Activated T-helper 9 cell treated with anti-CD3 and anti-CD28 coated beads, Interleukin-2, amount 50 U/mL, for 16 hours (primary cell): ENCODE measurements at places on chromosomes 4 and X.

DNA sequence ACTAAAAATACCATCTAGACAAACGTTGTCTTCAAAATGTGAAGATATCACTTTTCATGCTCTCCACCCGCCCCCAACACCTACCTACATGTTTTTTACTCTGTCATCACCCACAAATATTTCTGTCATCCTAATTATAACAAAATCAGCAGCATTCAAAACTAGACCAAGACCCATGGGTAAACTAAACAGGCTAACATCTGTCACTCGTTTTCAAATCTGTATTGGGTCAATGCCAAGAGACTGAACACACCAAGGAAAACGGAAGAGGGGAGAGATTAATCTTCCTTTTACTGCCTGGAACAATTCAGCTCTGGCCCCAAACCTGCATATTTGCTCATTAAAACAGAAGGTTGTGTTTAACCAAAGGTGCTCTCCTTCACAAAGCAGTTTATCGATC lies 17.5 kb downstream of the FAM184B start:
- no peak for DNase-seq

- DNase-seq: no peak
Observed at GRCh38 chr4:102403116-102403515, 57.8 kb upstream of the SLC39A8 start.

DNA sequence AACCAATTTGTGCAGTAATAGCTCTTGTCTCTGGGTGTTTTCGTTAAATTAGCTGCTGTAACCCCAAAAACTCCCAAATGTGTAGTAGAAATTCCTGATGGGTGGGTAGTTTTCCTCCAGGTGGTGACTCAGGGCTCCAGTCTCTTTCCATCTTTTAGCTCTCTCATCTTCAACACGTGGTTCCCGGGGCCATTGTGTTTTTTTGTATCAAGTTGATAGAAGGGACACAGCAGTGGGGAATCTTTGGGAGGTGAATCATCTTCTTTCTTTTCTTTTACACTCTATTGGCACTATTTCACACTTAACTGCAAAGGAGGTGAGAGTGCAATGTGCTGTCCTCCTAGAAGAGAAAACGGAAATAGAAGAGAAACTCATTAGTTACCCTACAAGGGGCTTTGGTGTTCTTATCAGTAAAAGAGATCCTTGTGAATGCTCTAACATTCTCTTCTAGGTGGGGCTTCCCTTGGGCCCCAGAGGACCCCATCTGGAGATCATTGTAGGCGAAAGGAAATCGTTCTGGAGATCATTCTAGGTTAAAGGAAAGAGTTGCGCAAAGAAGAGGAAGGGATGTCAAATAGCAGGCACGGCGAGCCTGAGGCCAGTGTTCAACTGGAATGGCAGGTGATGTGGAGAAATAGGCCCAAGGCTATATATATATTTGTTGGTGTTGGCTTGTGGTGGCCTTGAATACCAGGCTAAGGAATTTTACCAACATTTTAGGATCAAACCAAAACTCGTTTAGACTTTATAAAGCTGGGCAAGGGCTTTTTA lies 68.2 kb upstream of the ACSL1 start:
- no peak for DNase-seq

- DNase-seq: no peak
Observed at GRCh38 chr4:54959651-54960116, 165.7 kb downstream of the KDR start.

DNA sequence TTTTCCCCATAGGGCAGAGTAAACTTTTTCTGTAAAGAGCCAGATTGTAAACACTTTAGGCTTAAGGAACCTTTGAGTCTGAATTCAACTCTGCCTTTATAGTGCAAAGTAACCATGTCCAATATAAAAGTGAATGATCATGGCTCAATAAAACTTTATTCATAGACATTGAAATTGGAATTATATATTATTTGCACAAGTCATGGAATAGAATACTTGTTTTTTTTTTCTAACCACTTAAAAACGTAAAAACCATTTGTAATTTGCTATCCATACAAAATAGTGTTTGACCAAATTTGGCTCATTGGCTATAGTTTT lies 54.1 kb upstream of the MYOZ2 start:
- DNase-seq: no peak

GRCh38 chrX:149221230-149221629 lies 283.9 kb downstream of the IDS start:
- DNase-seq: no peak

DNA sequence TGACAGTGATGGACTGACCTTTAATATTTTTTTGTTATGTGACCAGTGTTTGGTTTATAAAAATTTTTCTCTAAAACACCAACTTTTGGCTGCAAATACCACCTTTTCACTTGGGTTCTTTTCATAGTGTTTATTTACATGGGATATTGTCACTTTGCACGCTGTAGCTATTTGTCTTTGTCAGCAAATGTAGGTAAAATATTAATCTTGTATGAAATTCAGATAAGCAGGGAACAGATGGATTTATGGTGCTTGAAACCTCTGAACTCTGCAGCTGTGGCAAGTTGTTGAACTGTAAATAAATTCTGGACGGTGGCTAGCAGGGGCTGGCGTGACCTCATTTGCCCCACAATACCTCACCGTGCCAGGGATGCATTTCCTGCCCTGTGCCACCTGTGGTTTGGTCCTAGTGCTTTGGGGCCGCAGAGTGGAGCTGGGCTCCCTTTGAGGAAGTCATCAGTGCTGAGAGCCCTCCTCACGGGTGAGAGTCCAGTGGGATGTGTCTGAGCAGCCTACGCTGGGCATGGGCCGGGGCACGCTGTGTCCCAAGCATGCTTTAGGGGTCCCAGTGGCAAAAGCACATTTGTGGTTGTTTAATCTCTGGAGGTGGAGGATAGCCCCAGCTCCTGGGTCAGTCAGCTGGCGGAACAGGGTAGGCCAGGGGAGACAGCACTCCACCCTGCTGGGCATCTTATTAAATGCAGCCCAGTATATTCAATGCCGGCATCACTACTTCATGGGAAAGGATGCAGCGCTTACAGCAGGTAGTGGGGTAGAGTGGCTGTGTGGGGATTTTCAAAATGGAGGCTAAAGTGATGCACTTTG lies 108.6 kb downstream of the TBL1X start:
- no peak for DNase-seq

GRCh38 chr4:8849266-8850073 lies 22.2 kb downstream of the HMX1 start:
- DNase-seq: no peak

DNA sequence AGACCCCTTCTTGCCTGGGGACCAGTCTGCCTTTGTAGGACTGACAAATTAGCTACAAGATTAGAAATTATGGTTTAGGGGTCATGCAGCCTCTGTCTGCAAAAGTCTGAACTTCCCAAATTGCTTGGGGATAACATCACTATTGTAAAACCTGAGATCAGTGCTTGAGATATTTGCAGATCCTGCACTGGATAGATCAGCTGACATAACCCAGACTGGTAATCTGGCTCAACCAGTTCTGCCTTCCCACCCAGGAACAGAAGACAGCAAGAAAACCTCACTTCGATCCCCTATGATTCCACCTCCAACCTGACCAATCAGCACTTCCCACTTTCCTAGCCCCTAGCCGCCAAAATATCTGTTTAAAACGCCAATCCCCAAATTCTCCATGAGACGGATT lies 202.8 kb upstream of the DIAPH2 start:
- DNase-seq: no peak

DNA sequence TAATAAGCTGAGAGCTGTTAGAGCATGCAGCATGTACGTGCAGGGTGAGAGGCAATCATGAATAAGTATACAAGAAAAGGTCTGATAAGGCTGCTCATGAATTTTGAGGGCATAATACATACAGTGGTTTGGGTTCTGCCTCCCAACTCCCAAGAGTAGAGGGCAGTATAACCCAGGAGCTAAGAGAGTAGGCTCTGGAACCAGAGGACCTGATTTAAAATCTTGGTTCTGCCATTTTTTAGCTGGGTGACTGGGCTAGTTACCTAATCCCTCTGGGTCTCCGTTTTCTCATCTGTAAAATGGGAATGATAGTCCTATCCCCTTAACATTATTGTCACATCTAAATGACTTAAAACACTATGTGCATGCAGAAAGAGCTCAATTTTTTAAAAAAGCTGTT lies 85.3 kb downstream of the LNX1 start:
- DNase-seq: no peak

DNA sequence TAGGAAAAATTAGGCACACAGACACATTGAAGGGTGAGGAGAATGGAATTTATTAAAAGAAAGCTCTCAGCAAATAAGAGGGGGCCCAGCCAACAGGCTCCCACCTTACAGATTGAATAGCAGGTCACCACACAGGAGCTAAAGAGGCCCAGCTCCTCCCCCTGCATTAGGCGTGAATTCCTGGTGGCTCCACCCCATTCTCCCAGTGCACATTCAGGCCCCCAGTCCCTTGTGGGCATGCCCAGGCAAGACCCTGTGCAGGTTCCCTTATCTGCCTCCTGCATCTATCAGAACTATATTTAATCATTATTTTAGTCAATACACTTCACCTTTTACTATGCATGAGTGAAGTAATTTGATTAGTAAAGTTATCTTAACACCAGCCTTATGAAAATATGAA lies 856.3 kb upstream of the NDST4 start:
- no peak for DNase-seq

DNA sequence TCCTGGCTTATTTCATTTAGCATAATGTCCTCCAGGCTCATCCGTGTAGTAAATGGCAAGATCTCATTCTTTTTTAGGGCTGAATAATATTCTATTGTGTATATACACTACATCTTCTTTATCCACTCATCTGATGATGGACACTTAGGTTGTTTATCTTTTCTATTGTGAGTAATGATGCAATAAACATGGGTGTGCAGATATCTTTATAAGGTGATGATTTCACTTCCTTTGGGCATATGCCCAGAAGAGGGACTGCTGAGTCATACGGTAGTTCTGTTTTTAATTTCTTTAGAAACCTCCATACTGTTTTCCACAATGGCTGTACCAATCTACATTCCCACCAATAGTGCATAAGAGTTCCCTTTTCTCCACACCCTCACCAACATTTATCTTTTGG lies 317.6 kb upstream of the CNKSR2 start:
- no peak for DNase-seq
